ENCODE measurements at places on chromosomes 5 and 9. TPM values are rescaled to one million over a fixed set of nuclear protein-coding genes. Genes with fewer than 3 reads are reported as not detected.

Gene SYK
- 0.69 TPM for total RNA-seq

DNA sequence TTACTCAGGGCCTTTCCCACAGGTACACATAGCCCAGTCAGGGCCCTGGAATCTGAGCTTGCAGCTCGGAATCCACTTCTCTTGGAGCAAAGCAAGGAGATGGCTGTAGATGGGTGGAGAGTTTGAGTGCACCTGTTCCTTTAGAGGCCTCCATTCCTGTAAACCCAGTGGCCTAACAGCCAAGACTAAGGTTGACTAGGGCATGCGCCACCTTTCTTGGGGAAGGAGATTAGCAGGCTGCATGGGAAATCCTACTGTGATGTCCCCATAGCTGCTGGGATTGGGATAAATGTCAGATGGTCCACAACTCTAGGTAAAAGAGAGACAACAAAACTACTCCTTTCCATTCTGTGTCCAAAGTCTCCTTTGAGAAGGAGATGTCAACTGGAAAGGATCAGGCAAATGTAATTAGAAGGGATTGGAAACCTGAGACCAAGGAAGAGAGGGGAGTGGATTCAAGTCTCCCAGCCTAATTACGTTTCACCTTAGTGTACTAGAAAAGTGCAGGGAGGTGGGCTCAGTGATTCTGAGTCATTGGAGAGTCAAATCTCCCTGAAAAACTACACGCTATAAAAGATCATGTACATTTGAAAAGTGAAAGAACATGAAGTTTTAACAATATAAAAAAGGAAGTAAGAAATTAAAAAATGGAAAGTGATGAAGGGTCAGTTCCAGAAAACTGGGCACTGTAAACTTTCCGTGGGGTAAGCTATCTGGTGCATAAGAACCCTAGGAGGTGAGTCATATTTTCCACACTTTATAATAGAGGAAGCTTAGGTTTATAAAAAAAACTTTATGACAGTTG is 104.2 kb downstream of the SEC61B start:
- H3K27me3 ChIP-seq, result peaks cover 32% of the 10 kb centered on the region
- no peak overlapping the region for H3K27ac ChIP-seq
- no peaks in the 10 kb centered on the region for H3K36me3 ChIP-seq
- H3K4me1 ChIP-seq, result no peaks in the 10 kb centered on the region

Gene BBLN
- total RNA-seq, result 90.9 TPM

- peaks cover 7% of the 10 kb centered on the region for H3K4me1 ChIP-seq
- DNase-seq, result no peak
Observed at GRCh38 chr9:98328141-98328540, 72.7 kb upstream of the TBC1D2 start.

DNA sequence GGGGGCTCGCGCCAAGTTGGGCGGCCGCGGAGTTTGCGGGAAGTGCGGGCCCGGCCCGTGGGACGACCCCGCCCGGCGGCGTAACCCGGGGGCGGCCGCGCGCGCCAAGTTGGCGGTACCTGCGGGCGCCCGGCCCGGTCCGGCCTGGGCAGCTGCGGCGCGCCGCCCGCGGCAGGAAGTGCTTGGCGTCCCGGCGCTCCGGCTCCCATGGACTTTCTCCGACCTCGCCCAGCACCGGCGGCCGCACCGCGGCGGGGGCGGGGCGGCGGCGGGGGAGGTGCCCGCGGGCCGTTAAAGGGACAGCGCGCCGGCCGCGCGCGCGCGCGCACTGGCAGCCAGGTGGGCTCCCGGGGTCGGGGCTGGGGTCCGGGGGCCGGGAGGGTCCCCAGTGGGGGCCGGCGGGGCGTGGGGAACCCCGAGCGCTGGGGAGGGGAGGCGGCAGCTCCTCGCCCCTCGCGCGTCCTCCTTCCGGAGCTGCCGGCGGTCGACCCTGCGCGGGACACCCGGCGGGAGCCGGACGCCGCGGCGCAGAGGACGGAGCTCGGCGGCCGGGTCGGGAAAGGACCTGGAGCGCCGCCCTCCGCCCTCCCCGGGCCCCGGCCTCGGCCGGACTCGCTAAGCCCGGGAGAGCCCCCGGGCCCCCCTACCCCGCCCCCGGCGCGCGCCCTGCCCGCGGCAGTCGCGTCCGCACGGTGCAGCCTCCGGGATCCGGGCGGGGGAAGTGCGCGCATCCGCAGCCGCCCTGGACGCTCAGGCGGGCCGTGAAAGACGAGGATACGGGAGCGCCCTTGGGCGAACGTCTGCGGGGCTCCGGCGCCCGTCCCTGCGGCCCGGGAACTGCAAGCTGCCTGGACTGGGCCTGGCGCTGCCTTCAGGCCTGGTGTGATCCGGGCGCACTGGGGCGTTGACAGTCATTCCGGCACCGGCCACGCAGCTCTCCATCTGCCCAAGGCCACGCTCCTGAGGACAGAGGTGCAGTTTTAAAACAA is at the start of gene NACC2:
TSS of gene NACC2 (minus strand) at position 220 of the 989 bp plus-strand sequence. CDS start 44,768 bp downstream, outside the sequence.
- H3K27me3 ChIP-seq, result peaks cover 4% of the 10 kb centered on the region
- H3K4me1 ChIP-seq, result peaks cover 6% of the 10 kb centered on the region
- no peaks in the 10 kb centered on the region for H3K36me3 ChIP-seq
- peak within 1 kb of the TSS; percentile 77 for H3K27ac ChIP-seq

- no peaks in the 10 kb centered on the region for H3K4me1 ChIP-seq
- DNase-seq, result no peak
- H3K27ac ChIP-seq, result no peak overlapping the region
Observed at GRCh38 chr9:35190203-35190602, 28.4 kb downstream of the UNC13B start.

DNA sequence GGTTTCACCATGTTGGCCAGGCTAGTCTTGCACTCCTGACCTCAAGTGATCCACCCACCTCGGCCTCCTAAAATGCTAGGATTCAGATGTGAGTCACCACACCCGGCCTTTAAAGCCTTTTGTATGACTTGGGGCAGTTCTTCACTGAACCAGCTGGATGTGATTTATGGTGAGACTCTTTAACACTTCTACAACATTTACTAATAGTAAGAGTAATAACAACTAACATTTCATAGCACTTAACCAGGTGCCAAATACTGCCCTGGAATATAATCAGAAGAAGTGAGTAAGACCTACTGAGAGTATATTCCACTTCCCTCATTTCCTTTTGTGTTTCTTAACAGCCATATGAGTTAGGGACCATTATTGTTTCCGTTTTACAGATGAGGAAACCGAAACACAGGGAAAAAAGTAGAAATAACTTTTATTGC is 10.0 kb downstream of the ZSWIM6 start:
- no peak for DNase-seq
- peaks cover 3% of the 10 kb centered on the region for H3K27me3 ChIP-seq
- H3K36me3 ChIP-seq, result peaks cover 1% of the 10 kb centered on the region

DNA sequence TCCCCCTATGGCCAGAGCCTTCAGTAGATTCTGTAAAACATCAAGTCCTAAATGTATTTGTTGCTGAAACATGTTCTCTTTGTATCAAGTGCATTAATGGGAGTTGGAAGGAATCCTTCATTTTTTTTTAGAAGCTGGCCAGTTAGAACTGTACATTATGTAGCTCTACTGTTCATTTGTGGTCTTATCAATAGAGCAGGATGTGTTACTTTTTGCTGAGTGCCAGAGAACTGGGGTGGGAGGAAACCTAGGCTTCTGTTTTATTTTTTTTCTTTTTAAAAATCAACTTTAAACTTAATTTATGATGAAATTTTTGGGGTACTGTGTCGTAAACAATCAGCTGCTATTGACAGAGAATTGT is 5.1 kb downstream of the PIP5K1B start:
- peaks cover 44% of the 10 kb centered on the region for H3K27me3 ChIP-seq
- no peaks in the 10 kb centered on the region for H3K36me3 ChIP-seq
- H3K27ac ChIP-seq, result no peak overlapping the region
- H3K4me1 ChIP-seq, result peaks cover 6% of the 10 kb centered on the region

DNA sequence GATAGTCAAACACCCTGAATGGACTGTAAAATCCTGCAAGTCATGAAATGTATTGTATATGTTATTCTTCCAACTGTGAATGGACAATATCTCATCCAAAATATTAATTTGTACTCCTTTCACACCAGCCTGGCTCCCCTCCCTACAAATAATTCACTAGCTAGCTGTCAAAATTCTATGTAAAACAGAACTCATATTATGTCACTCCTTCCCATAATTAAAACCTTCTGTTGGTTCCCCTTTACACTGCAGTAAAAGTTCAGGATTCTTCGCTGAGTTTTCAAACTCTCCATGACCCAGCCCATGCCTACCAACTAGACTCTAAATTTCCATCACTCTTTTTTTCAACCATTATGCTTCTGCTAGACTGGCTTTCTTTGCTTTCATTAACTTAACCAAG is 857.1 kb downstream of the TAF11L14 start:
- H3K27ac ChIP-seq, result no peak overlapping the region
- H3K4me1 ChIP-seq, result no peaks in the 10 kb centered on the region
- H3K36me3 ChIP-seq, result no peaks in the 10 kb centered on the region
- DNase-seq, result no peak
- H3K4me3 ChIP-seq, result no peak overlapping the region
- H3K27me3 ChIP-seq, result no peaks in the 10 kb centered on the region

DNA sequence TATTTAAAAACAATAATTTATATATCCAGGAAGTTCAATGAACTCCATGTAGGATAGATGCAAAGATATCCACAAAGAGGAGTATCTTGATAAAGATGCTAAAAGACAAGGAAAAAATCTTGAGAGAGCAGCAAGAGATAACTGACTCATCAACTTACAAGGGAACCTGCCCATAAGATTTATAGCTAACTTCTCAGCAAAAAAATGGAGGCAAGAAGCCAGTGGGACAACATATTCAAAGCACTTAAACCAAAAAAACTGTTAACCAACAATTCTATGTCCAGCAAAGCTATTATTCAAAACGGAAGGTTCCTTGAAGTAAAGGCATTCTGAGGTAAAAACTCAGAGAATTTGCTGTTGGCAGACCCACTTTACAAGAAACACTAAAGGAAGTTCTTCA is 20.3 kb downstream of the RABGAP1 start:
- no peak overlapping the region for H3K27ac ChIP-seq
- no peaks in the 10 kb centered on the region for H3K4me1 ChIP-seq
- peaks cover 22% of the 10 kb centered on the region for H3K36me3 ChIP-seq
- DNase-seq, result no peak
- no peak overlapping the region for H3K4me3 ChIP-seq

DNA sequence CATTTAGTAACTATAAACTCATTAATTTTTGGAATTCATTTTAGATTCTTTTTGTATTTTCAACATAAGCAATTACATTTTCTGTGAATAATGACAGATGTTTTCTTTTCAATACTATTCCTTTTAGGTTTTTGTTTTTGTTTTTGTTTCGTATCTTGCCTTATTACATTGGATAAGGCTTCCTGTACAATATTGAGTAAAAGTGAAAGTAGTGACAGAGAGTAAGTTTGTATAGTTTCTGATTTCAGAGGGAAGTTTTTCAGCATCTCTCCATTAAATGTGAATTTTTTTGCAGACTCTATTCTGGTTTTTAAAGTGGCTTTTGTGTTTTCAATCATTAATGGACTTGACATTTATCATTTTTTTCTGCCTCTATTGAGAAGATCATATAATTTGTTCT is 12.8 kb upstream of the CAMK4 start:
- H3K36me3 ChIP-seq, result peaks cover 13% of the 10 kb centered on the region
- peak overlapping the region; percentile 57 for H3K27ac ChIP-seq
- peak overlapping the region; percentile 60 for H3K4me3 ChIP-seq
- DNase-seq, result no peak

- peaks cover 1% of the 10 kb centered on the region for H3K36me3 ChIP-seq
- no peak for DNase-seq
- H3K4me3 ChIP-seq, result no peak overlapping the region
- peaks cover 4% of the 10 kb centered on the region for H3K4me1 ChIP-seq
Observed at GRCh38 chr5:159752622-159753275, 163.5 kb upstream of the ADRA1B start.

DNA sequence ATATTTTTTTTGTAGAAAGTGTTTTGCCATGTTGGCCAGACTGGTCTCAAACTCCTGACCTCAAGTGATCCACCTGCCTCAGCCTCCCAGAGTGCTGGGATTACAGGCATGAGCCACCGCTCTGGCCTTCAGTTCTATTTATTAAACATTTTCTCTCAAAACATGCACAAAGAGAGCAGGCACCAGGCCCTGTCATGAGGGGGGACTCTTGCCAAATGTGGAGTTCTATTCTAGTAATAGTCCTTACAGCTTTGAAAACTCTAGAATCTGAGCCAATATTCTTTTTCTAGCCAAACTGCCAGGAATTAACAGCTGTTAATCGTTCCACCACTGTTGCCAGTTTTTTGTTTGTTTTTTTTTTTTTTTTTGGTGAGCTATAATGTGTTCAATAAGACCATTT is 124.6 kb downstream of the TARS1 start:
- DNase-seq, result no peak
- no peaks in the 10 kb centered on the region for H3K27me3 ChIP-seq
- H3K4me1 ChIP-seq, result no peaks in the 10 kb centered on the region
- no peaks in the 10 kb centered on the region for H3K36me3 ChIP-seq
- H3K27ac ChIP-seq, result no peak overlapping the region

DNA sequence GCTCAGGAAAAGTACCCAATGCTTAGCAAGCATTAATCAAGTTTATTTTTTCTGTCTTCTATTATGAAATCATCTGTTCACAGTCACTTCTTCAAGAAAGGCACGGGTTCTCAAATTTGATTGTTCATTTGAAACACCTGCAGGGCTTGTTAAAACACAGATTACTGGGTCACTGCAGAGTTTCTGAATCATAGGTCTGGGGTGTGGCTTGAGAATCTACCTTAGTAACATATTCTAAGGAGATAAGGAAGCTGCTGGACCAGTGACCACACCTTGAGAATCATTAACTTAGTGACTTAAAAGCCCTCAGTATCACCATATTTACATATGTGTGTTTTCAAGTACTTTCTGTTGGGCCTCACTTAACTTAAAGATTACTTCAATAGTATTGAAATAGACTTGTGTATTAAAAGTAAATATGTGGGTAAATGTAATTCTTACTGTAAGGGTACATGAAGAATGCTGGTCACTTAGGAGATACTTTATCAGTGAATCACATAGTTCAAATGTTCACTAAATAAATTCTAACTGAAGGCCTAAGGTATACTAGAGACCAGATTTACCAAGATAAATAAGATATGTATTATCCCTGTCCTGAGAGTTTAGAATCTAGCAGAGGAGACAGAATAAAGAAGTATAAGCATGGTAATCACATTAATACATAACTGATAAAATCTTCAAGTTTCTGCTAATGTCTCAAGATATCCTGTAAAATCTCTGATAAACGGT is 1342.1 kb upstream of the C9orf72 start:
- no peak for DNase-seq
- no peaks in the 10 kb centered on the region for H3K36me3 ChIP-seq
- H3K27me3 ChIP-seq, result no peaks in the 10 kb centered on the region
- no peaks in the 10 kb centered on the region for H3K4me1 ChIP-seq
- no peak overlapping the region for H3K27ac ChIP-seq

Gene GHR
- not detected for total RNA-seq

Gene PCDHGA6
- total RNA-seq, result 0.33 TPM

DNA sequence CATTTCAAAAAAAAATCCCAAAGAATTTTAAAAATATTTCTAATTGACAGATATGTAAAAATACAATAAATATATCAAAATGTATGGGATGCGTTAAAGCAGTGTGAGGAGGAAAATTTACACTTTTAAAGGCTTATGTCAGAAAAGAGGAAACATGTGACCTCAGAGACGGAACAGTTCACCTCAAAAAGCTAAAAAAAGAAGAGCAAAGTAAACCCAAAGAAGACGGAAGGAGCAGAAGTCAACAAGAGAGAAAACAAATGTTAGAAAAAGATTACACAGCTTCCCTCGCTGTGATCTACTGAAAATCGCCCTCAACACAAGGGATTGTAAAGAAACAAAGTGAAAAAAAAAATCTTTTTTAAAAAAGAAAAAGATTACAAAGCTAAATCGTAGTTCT is 186.9 kb downstream of the AUH start:
- peak overlapping the region; percentile 68 for H3K27ac ChIP-seq
- H3K4me3 ChIP-seq, result peak overlapping the region; percentile 33
- H3K27me3 ChIP-seq, result no peaks in the 10 kb centered on the region
- DNase-seq, result no peak
- H3K36me3 ChIP-seq, result peaks cover 40% of the 10 kb centered on the region

Gene ENTPD2
- total RNA-seq, result not detected

Gene NTRK2
- not detected for total RNA-seq
